Activated naive CD4-positive, alpha-beta T cell treated with anti-CD3 and anti-CD28 coated beads, Interleukin-2, amount 10 ng/mL, durations not matched to agents 7 days and 5 days (primary cell): ENCODE measurements at places on chromosomes 13 and 19.

DNA sequence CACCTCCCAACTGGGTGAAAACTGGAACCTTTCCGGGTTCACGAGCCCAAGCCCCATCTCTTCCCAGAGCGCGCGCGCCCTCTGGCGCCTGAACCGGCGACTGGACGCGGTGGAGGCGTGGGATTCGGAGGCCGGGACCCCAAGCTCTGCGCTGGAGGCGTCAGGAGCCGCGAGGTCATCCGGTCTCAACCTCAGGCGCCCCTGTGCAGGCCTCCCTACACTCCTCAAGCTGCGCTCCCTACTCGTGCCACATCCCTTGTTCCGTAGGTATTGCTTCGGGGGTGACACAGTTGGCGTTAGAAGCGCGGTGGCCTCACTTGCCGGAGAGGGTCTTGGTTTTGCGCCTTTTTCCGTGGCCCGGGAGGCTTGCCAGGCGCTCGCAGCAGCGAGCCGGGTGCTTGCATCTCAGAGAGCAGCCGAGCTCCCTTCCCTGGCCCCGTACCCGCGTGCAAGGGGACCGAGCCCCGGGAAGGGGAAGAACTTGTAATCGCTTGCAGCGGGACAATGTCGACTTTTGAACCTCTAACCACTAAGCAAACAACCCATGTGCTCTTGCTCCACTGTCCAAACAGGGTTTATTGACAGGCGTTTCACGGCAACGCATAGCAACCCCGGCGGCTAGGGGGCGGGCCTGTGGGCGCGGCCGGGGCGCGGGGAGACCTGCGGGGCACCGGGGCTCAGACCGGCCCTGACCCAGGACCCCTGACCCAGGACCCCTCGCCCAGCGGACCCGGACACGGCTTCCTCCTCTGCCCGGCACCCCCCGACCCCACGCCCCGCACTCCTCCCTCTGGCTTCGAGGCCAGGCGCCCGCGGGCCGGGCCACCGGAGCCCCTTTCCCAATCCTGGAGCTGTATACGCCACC, 8.5 kb downstream of the CDX2 start:
- no peak overlapping the region for H3K27ac ChIP-seq
- DNase-seq, result peak; percentile 55
- H3K4me3 ChIP-seq, result peak overlapping the region; percentile 23
- peaks cover 7% of the 10 kb centered on the region for H3K4me1 ChIP-seq
- peaks cover 99% of the 10 kb centered on the region for H3K27me3 ChIP-seq

DNA sequence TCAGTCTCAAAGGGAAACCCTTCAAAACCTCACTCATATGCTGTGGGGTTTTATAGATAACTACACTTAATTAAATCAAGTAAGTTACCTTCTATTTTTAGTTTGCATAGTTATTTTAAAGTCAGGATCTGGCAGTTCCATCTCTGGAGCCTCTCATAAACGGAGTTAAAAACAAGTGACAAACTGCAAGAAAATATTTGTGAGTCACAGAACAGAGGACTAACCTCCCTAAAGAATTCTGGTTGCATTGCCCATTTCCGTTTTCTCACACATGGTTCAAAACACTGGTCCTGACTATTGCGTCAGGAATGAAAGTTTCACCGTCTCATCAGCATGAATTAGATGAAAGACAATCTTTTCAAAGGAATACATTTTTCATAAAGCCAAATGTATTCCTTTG, 10.6 kb downstream of the RXFP2 start:
- H3K4me1 ChIP-seq, result no peaks in the 10 kb centered on the region
- no peak for DNase-seq
- H3K4me3 ChIP-seq, result no peak overlapping the region
- H3K36me3 ChIP-seq, result no peaks in the 10 kb centered on the region

DNA sequence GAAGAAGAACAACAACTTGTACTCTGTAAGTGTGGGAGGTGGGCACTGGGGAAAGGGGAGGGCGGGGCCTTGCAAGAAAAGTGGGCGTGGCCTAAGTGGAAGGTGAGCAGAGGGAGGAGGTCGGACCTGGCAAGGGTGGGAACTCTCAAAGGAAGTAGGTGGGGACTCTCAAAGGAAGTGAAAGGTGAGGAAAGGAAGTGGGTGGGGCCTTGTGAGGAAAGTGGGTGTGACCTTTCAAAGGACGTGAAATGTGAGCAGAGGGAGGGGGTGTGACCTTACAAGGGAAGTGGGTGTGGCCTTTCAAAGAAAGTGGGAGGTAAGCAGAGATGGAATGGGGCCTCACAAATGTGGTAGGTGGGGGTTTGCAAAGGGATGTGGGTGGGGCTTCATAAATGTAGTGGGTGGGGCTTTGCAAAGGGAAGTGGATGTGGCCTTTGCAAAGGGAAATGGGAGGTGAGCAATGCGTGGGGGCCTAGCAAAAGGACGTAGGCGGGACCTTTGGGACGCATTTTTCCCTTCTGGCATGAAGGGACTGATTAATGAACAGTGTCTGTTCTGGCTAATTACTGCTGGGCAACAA, 25.9 kb downstream of the ACSBG2 start:
- DNase-seq, result peak; percentile 81
- peaks cover 6% of the 10 kb centered on the region for H3K36me3 ChIP-seq
- H3K4me1 ChIP-seq, result peaks cover 16% of the 10 kb centered on the region
- H3K27ac ChIP-seq, result peak overlapping the region; percentile 83

DNA sequence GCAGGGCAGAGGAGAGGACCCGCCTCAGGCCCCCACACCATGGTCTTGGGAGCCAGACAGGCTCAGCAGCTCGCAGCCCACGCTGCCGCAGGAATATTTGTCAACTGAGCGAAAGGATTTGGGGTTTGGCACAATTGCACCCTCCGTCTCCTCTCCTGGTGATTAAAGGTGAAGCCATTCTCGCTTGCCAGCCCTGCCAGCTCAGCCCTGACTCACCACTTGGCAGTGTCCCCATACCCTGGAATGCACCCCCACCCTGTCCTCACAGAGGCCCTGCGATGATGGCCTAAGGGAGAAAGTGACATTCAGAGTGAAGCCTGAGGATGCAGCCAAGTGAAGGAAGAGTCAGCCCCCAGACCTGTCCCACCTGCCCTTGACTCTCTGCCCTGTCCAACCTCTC, 18.8 kb downstream of the CYTH2 start:
- H3K27ac ChIP-seq, result no peak overlapping the region
- peaks cover 30% of the 10 kb centered on the region for H3K4me1 ChIP-seq
- no peak overlapping the region for H3K4me3 ChIP-seq
- no peak for DNase-seq

DNA sequence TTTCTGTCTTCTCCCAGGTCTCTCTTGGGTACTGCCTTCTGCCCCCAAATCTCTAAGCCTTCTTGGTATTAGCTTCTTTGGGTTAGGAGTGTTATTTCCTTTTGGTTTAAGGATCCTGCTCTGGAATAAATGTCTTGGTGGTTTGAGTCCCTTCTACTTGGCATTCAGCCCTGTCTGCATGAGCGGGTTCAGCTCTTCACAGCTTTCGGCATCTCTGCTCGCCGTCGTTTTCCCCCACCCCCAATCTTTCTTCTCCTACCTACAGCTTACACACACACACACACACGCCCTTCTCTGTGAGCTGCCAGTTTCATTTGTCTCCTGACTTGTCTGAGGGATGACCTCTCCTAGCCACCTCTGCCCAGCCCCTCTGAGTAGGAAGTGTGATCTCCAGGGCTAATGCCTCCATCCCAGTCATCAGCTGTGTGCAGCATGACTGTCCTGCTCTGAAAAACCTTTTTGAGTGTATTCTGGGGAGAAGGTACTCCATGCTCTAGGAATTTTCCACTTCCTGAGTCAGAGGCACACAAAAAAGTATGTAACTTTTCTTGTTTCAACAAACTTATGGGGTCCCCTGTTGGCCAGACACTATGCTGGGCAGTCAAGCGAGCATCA, 4.7 kb downstream of the CNOT3 start:
- H3K27ac ChIP-seq, result peak overlapping the region; percentile 26
- H3K27me3 ChIP-seq, result no peaks in the 10 kb centered on the region
- H3K4me3 ChIP-seq, result no peak overlapping the region

- peaks cover 8% of the 10 kb centered on the region for H3K4me1 ChIP-seq
- DNase-seq, result no peak
- peaks cover 50% of the 10 kb centered on the region for H3K27me3 ChIP-seq
- H3K36me3 ChIP-seq, result no peaks in the 10 kb centered on the region
Observed at GRCh38 chr19:1663852-1664251, 11.4 kb upstream of the TCF3 start.

- peaks cover 37% of the 10 kb centered on the region for H3K4me1 ChIP-seq
- H3K4me3 ChIP-seq, result peak within 1 kb of the TSS; percentile 90
- H3K36me3 ChIP-seq, result peaks cover 11% of the 10 kb centered on the region
Observed at GRCh38 chr19:49677231-49677900, at the start of gene PRMT1. TSS of gene PRMT1 (plus strand) at chr19:49677271. CDS start at chr19:49677281, 10 bp downstream.

GRCh38 chr13:27562457-27562856, 57.9 kb downstream of the LNX2 start:
- peaks cover 3% of the 10 kb centered on the region for H3K36me3 ChIP-seq
- DNase-seq, result no peak
- no peaks in the 10 kb centered on the region for H3K4me1 ChIP-seq
- no peak overlapping the region for H3K27ac ChIP-seq

DNA sequence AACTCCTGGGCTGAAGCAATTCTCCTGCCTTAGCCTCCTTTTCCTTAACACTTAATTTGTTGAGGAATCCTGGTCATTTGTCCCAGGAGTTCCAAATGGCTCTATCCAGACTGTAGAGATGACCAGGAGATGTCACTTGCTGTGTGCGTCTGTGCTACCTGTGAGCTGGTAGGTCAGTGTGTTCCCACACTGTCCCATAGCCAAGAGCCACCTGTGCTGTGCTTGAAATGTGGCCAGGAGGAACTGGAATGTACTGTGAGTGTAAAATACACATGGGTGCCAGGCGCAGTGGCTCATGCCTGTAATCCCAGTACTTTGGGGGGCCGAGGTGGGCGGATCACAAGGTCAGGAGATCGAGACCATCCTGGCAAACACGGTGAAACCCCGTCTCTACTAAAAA, 29.4 kb upstream of the KDM4B start:
- no peaks in the 10 kb centered on the region for H3K27me3 ChIP-seq
- DNase-seq, result no peak
- H3K4me3 ChIP-seq, result no peak overlapping the region
- H3K4me1 ChIP-seq, result peaks cover 2% of the 10 kb centered on the region
- peaks cover 47% of the 10 kb centered on the region for H3K36me3 ChIP-seq

DNA sequence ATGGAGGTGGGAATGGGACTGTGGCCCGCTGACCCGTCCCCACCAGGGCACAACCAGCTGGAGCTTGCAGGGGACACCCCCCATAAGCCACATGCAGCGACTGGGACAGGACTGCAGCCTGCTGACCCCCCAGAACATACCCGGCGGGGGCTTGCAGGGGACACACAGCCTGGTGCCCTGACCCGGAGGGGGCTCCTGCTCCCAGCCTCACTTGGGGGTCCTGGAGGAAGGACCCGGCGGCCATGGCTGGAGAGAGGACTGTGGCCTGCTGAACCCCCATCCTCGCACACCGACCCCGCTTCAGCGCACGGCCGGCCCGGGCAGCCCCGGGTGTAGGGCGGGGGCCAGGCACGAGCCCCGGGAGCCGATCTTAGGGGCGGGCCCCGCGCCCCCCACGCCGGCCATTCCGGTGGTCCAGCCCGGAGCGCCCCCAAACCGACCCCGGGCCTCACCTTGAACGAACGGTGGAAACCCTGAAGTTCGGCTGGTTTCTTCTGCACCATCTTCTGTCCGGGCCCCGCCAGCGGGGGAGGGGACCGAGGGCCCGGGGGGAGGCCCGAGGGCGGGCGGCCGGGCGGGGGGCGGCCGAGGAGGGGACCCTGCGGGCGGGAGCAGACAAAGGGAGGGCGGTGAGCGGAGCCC, 574 bp downstream of the MKNK2 start:
- peaks cover 13% of the 10 kb centered on the region for H3K36me3 ChIP-seq
- H3K27ac ChIP-seq, result peak overlapping the region; percentile 85
- peaks cover 62% of the 10 kb centered on the region for H3K4me1 ChIP-seq
- H3K4me3 ChIP-seq, result peak overlapping the region; percentile 87
